ENCODE measurements at places on chromosomes 12 and 14. TPM values are rescaled to one million over a fixed set of nuclear protein-coding genes. Genes with fewer than 3 reads are reported as not detected.
A peak's percentile ranks its signal among the peaks of the same experiment; 100 is the strongest.

DNA sequence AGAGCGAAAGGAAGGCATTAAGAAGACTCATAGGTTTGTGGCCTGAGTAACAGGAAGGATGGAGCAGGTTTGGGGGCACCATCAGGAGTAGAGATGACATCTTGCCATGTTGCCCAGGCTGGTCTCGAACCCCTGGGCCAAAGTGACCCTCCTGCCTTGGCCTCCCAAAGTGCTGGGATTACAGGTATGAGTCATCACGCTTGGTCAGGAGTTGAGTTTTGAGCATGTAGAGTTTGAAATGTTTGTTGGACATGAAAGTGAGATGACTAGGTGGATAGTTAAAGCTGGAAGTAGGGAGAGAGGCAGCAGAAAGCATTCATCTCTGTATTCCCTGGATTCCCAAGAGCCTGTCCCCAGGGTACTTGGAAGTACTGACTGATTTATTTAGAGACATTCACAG is 112.6 kb downstream of the ERC1 start:
- H3K36me3 ChIP-seq = peaks cover 3% of the 10 kb centered on the region
- no peak overlapping the region for H3K4me3 ChIP-seq
- H3K27me3 ChIP-seq = no peaks in the 10 kb centered on the region
- DNase-seq = no peak

GRCh38 chr14:93101181-93101580 is 14.5 kb downstream of the ITPK1 start:
- H3K27ac ChIP-seq = no peak overlapping the region
- no peaks in the 10 kb centered on the region for H3K36me3 ChIP-seq

DNA sequence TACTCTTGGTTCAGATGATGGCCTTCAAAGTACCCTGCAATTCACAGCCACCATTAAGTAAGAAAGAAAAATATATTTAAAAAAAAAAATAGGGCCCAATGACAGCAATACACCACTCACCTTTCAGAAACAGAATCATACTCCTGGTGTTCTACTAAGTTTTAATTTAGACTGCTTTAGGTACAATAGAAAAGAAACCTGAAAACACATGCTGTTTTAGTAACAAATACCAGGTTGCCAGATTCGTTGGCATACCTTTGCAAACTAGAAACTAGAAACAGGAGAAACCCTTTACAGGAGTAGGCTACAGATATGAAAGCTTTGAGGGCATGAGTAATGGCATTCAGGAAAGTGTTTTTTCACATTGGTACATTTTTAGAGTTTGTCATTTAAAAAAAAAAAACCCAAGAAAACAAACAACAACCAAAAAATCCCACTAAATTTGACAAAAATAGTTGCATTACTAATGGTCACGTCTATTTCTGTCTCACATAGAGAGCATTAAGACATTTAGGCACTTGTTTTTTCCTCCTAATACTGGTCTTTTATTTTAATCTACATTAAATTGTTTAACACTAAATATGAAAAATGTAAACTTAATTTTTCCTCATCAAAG is 4.0 kb downstream of the SIX1 start:
- DNase-seq = no peak
- peaks cover 53% of the 10 kb centered on the region for H3K4me1 ChIP-seq
- peaks cover 100% of the 10 kb centered on the region for H3K27me3 ChIP-seq

- no peaks in the 10 kb centered on the region for H3K4me1 ChIP-seq
- no peak overlapping the region for H3K27ac ChIP-seq
- no peak for DNase-seq
Observed at GRCh38 chr12:56670836-56671235, 17.2 kb downstream of the PTGES3 start.

DNA sequence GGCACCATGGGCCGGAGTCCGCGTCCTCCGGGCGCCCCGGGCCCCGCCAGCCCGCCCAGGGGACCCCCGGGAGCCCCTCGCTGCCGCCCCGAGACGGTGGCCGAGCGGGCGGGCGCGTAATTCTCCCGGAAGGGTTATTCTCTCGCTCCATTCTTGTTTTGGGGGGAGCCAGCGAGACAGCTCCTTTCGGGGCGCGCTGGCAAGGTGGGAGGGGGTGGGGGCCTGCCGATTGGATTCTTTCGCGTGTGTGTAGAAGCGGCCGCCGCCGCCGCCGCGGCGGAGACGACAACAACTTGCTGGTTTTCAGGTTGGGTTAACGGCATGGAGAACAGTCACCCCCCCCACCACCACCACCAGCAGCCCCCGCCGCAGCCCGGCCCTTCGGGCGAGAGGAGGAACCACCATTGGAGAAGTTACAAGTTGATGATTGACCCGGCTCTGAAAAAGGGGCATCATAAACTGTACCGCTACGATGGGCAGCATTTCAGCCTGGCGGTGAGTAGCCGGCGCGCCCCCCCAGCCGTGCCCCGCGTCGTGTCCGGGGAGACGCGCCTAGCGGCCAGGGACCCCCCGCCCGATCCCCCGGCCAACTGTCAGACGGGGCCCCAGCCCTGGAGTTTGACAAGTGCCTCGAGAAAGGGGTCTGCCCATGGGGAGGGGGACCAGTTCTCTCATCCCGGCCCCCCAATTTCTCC is 755 bp downstream of the SETD1B start:
- H3K4me3 ChIP-seq = peak overlapping the region; percentile 81
- H3K36me3 ChIP-seq = peaks cover 21% of the 10 kb centered on the region
- H3K27ac ChIP-seq = peak overlapping the region; percentile 100

- no peak for DNase-seq
- H3K27me3 ChIP-seq = no peaks in the 10 kb centered on the region
- H3K36me3 ChIP-seq = no peaks in the 10 kb centered on the region
- no peak overlapping the region for H3K27ac ChIP-seq
Observed at GRCh38 chr14:100994082-100994481, 90.6 kb upstream of the RTL1 start.

DNA sequence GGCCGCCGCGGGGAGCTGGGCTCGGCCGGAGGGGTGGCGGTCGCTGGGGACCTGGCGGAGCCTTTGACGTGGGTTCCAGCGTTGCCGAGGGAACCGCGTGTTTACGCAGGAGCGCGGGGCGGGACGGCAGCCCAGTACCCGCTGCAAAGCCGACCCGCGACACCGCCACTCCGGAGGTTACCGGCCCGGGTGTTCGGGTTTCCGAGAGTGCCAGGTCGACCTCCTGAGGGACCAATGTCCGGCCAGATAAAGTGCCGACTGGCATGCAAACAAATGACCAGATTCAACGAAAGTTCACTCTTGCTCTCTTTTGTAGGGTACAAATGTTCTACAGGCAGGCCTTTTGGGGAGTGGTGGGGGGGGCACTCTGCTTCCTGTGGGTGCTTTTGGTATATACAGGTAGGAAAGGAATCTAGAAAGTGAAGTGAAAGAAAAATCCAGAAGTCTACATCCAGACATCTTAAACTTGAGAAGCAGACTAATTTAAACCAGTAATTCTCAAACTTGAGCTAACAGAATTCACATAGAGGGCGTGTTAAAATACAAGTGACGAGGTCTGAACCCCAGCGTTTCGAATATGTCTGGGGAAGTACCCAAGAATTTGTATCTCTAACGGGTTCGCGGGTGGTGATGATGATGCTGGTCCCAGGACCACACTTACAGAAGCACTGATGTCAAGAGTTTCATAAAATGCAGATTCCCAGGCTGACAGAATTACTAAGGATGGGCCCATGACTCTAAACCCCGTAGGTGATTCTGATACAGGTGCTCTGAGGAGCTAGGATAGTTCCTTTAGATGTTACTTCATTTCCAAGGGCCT is at the start of gene GPR135:
GPR135 (minus strand) TSS at position 65 of the 820 bp plus-strand sequence. CDS start 154 bp downstream, outside the sequence.
- DNase-seq = no peak
- peaks cover 5% of the 10 kb centered on the region for H3K36me3 ChIP-seq
- peak within 1 kb of the TSS; percentile 53 for H3K4me3 ChIP-seq

- no peak for DNase-seq
- H3K27me3 ChIP-seq = no peaks in the 10 kb centered on the region
- H3K4me1 ChIP-seq = no peaks in the 10 kb centered on the region
Observed at GRCh38 chr12:105175397-105175990, 60.5 kb downstream of the APPL2 start.

GRCh38 chr12:59843260-59843843 is 247.5 kb downstream of the SLC16A7 start:
- no peaks in the 10 kb centered on the region for H3K27me3 ChIP-seq
- no peaks in the 10 kb centered on the region for H3K4me1 ChIP-seq
- no peak overlapping the region for H3K4me3 ChIP-seq
- H3K36me3 ChIP-seq = no peaks in the 10 kb centered on the region
- no peak for DNase-seq

- peaks cover 9% of the 10 kb centered on the region for H3K36me3 ChIP-seq
- DNase-seq = no peak
- H3K27me3 ChIP-seq = no peaks in the 10 kb centered on the region
- peaks cover 37% of the 10 kb centered on the region for H3K4me1 ChIP-seq
Observed at GRCh38 chr12:82855872-82856271, 169.2 kb downstream of the TMTC2 start.

- no peak overlapping the region for H3K27ac ChIP-seq
- no peak for DNase-seq
- peaks cover 16% of the 10 kb centered on the region for H3K4me1 ChIP-seq
- H3K36me3 ChIP-seq = no peaks in the 10 kb centered on the region
- H3K4me3 ChIP-seq = no peak overlapping the region
Observed at GRCh38 chr12:45666816-45667215, 62.7 kb upstream of the ARID2 start.

PLCZ1 gene
- not detected for polyA plus RNA-seq

ESPL1 gene
- polyA plus RNA-seq = 5.5 TPM

ZBTB1 gene
- 17.4 TPM for polyA plus RNA-seq

FOXN4 gene
- polyA plus RNA-seq = not detected
